Endodermal cell (in vitro differentiated cells): ENCODE measurements at places on chromosomes 5 and 9. TPM values are rescaled to one million over a fixed set of nuclear protein-coding genes. Genes with fewer than 3 reads are reported as not detected.

DNA sequence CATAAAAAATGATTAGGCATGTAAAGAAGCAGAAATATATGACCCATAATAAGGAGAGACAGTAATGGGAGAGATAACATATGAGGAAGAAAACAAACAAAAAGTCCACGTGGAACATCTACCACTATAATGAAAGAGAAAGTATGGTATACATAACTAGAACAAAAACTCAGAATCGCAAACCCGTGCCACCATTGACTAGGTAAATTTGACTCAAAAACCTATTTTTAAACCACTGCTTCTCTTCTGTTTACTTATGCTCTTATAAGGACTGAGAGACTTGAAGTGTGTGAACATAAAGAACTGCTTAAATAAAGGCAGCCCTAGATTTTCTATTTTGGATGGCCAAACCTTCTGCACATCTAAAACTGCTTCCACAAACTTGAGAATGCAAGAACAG is 330.7 kb downstream of the CAAP1 start:
- H3K4me1 ChIP-seq, result no peaks in the 10 kb centered on the region
- DNase-seq, result no peak
- H3K4me3 ChIP-seq, result no peak overlapping the region
- no peaks in the 10 kb centered on the region for H3K36me3 ChIP-seq
- H3K27me3 ChIP-seq, result no peaks in the 10 kb centered on the region

GRCh38 chr5:158482125-158482524 is 617.6 kb downstream of the EBF1 start:
- H3K36me3 ChIP-seq, result no peaks in the 10 kb centered on the region
- no peak for DNase-seq
- no peaks in the 10 kb centered on the region for H3K4me1 ChIP-seq

Gene TRIM7
- total RNA-seq, result 0.77 TPM in 1 of 3 replicates, not detected in the others

DNA sequence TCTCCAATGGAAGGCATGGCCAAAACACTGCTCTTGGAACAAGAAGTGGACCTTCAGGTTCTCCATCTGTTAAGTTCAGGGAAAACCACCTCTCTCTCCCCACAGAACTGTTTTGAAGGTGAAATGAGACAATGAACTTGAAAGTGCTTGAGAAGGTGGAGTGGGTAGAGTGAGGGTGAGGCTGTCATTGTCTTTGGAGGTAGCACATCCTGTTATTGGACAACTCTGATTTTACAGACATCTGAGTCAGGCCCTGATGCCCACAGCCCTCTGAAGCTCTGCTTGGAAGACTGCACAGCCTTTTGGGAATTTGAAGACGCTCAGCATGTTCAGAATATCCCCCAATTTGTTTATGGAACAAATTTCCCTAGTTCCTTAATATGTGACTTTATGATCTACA is 27.6 kb upstream of the TEX48 start:
- H3K4me3 ChIP-seq, result no peak overlapping the region
- H3K4me1 ChIP-seq, result no peaks in the 10 kb centered on the region
- no peak overlapping the region for H3K27ac ChIP-seq

GRCh38 chr9:7910426-7911020 is 110.9 kb upstream of the DMAC1 start:
- no peaks in the 10 kb centered on the region for H3K4me1 ChIP-seq
- no peak overlapping the region for H3K4me3 ChIP-seq
- no peaks in the 10 kb centered on the region for H3K36me3 ChIP-seq
- H3K27me3 ChIP-seq, result peaks cover 6% of the 10 kb centered on the region

DNA sequence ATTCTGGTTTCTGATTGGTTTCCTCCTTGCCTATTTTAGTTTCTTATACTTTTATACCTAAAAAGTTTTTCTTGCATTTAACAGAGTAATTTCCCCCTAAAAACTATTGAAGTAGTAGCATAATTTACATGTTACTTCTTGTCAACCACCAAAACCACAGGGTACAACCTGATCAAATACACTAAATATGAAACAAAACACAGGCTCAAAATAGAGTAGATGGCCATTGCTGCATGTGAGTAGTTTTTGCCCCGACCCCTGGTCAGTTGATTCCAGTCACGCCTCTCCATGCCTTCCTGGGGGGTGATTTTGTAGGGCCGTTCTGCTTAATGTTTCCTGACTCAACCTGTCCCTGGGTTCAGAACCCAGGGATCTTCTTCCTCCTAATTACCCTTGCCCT is 101.8 kb downstream of the TLE4 start:
- no peaks in the 10 kb centered on the region for H3K27me3 ChIP-seq
- no peak overlapping the region for H3K4me3 ChIP-seq
- no peak for DNase-seq
- peak overlapping the region; percentile 8 for H3K27ac ChIP-seq

DNA sequence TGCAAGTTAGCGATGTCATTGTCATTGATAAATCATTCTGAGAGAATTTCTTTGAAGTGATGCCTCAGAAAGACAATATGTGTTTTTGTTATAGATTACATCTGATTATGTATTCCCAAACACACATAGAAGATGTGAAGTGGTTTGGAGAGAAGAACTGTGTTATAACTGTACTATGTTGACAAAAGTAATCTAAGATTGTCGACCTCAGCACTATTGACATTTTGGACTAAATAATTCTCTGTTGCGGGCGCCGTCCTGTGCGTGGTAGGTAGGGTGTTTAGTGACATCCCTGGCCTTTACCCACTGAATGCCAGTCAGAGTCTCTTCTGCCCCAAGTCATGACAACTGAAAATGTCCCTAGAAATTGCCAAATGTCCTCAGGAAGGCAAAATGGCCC is 77.8 kb downstream of the CFAP90 start:
- no peak for DNase-seq
- no peaks in the 10 kb centered on the region for H3K27me3 ChIP-seq
- H3K4me1 ChIP-seq, result peaks cover 2% of the 10 kb centered on the region
- no peak overlapping the region for H3K27ac ChIP-seq

Gene ADRA1B
- total RNA-seq, result 0.43 and 0.68 TPM in 2 replicates

- peaks cover 50% of the 10 kb centered on the region for H3K27me3 ChIP-seq
- no peak overlapping the region for H3K4me3 ChIP-seq
- H3K4me1 ChIP-seq, result peaks cover 6% of the 10 kb centered on the region
- no peaks in the 10 kb centered on the region for H3K36me3 ChIP-seq
- no peak overlapping the region for H3K27ac ChIP-seq
Observed at GRCh38 chr5:10867389-10868303, 106.6 kb upstream of the DAP start.

GRCh38 chr9:6450641-6451375 is 37.8 kb downstream of the UHRF2 start:
- peaks cover 10% of the 10 kb centered on the region for H3K36me3 ChIP-seq
- no peak for DNase-seq
- H3K27ac ChIP-seq, result peak overlapping the region; percentile 16
- no peaks in the 10 kb centered on the region for H3K27me3 ChIP-seq
- peaks cover 12% of the 10 kb centered on the region for H3K4me1 ChIP-seq
- H3K4me3 ChIP-seq, result peak overlapping the region; percentile 57

Gene UNC5A
- 0.61 to 1.8 TPM (median 0.89 TPM) in 3 replicates for total RNA-seq

GRCh38 chr9:107094370-107094769 is 188.7 kb upstream of the RAD23B start:
- no peaks in the 10 kb centered on the region for H3K36me3 ChIP-seq
- no peak for DNase-seq
- no peak overlapping the region for H3K27ac ChIP-seq
- H3K4me3 ChIP-seq, result no peak overlapping the region
- no peaks in the 10 kb centered on the region for H3K27me3 ChIP-seq

- no peak overlapping the region for H3K4me3 ChIP-seq
- no peak overlapping the region for H3K27ac ChIP-seq
- H3K4me1 ChIP-seq, result no peaks in the 10 kb centered on the region
- no peaks in the 10 kb centered on the region for H3K27me3 ChIP-seq
Observed at GRCh38 chr5:11072076-11072475, 311.0 kb upstream of the DAP start.

DNA sequence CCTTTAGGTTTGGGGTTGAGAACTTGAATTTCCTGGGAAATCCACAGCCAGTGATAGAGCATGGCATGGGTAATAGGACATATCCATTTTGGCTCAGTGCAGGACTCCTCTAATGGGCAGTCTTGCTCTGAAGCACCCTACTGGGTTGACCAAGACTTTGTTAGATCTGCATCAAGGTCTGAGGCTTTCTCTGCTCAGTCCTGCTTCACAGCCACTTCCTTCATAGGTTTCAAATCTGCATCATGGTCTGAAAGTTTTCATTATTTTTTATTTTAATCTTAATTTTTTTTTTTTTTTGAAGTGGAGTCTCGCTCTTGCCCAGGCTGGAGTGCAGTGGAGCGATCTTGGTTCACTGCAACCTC is 36.5 kb downstream of the KIF2A start:
- no peaks in the 10 kb centered on the region for H3K27me3 ChIP-seq
- no peak overlapping the region for H3K27ac ChIP-seq
- H3K4me3 ChIP-seq, result no peak overlapping the region
- peaks cover 11% of the 10 kb centered on the region for H3K36me3 ChIP-seq

GRCh38 chr9:12908895-12909294 is 134.1 kb downstream of the LURAP1L start:
- peaks cover 7% of the 10 kb centered on the region for H3K4me1 ChIP-seq
- no peaks in the 10 kb centered on the region for H3K27me3 ChIP-seq
- no peak for DNase-seq
- no peak overlapping the region for H3K4me3 ChIP-seq

Gene SLC2A8
- total RNA-seq, result 16.5 to 34.8 TPM (median 33.6 TPM) in 3 replicates

DNA sequence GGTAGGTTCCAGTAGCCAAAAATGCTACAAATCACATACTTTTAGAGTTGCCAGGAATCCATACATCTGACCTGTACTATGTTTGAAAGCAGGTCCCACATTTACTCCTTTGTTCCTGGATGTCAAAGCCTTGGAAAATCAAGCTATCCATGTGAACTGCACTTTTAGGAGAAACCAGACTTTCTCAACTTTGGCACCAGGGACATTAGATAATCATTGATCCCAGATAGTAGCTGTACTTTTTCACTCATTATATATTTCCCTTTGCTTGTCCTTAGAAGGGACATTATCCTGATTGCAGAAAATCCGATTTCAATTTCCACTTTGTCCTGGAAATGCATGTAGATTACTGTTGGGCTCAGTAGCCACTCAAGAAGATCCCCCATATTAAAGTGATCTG is 44.1 kb upstream of the SLC28A3 start:
- H3K4me1 ChIP-seq, result no peaks in the 10 kb centered on the region
- no peaks in the 10 kb centered on the region for H3K27me3 ChIP-seq
- H3K27ac ChIP-seq, result no peak overlapping the region

GRCh38 chr9:121085661-121086060 is 10.9 kb downstream of the CNTRL start:
- H3K4me3 ChIP-seq, result no peak overlapping the region
- H3K4me1 ChIP-seq, result no peaks in the 10 kb centered on the region
- no peaks in the 10 kb centered on the region for H3K27me3 ChIP-seq
- H3K36me3 ChIP-seq, result peaks cover 35% of the 10 kb centered on the region

DNA sequence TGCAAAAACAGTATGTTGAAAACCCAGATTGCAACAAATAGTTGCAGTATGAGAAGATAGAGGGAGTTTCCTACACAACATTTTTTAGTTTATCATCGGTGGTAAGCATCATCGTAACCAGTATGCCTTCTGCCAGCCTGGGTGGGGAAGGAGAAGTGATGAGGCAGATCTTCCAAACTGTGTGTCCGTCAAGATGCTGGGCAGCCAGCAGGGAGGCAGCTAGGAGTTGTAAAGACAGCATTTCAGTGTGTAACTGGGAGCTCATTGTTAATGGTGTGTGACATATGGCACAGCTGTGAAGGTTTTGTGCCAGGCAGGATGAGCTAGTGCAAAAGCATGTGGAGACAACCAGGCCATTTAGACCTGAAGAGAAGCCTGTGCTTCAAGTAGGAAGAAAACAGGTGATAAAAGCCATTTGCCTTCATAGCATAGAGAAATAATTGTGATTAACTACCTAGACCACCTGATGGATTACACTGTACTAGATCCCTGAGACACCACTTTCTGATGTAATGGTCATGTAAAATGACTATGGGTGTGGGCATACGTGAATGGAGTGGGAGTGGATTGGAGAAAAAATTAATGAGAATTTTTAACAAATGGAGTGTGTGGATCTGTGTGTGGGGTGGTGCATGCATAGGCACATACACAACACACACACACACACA is 347.0 kb upstream of the ADAMTSL1 start:
- H3K27ac ChIP-seq, result no peak overlapping the region
- H3K27me3 ChIP-seq, result no peaks in the 10 kb centered on the region
- no peaks in the 10 kb centered on the region for H3K4me1 ChIP-seq

GRCh38 chr5:75567710-75568109 is 43.5 kb upstream of the ANKDD1B start:
- no peak for DNase-seq
- no peaks in the 10 kb centered on the region for H3K27me3 ChIP-seq
- no peak overlapping the region for H3K27ac ChIP-seq
- no peaks in the 10 kb centered on the region for H3K36me3 ChIP-seq
- peaks cover 2% of the 10 kb centered on the region for H3K4me1 ChIP-seq
- no peak overlapping the region for H3K4me3 ChIP-seq

DNA sequence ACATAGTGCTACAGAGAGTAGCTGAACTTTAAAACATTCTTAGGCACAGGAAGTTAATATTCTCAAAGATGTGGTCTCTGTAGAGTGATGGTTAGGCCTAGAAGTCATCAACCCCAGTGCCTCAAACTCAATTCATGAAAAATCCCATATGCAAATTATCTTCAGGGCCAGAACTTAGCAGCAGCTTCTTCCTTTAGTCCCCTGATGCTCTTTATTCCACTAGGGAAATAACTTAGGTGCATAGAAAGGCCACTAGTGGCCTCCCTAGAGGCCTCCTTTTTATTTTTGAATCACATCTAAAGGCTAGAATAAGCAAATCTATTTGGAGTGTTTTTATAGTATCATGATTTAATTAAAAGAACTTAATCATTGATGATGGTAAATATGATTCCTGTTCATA is 88.3 kb downstream of the GIN1 start:
- no peaks in the 10 kb centered on the region for H3K36me3 ChIP-seq
- no peaks in the 10 kb centered on the region for H3K4me1 ChIP-seq
- H3K4me3 ChIP-seq, result no peak overlapping the region
- H3K27ac ChIP-seq, result no peak overlapping the region
- DNase-seq, result no peak

Gene FCN2
- not detected in 3 replicates for total RNA-seq

DNA sequence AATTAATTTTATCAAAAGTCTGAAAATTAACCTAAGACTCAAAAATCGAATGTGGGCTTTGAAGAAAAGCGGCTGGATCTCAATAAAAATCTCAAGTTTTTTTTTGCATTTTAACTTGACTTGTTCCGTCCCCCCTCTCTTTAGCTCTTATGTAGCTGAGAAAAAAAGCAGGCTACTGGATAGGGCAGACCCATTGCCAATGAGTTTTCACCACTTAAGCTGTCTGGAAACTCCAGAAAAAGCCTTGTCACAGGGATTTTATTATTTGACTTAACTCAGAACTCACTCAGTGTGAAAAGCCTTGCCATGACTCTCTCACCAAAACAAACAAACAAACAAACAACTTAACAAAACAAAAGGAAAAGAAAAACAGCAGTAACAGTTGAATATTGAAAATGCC is 247.4 kb downstream of the CDH9 start:
- H3K27me3 ChIP-seq, result no peaks in the 10 kb centered on the region
- H3K27ac ChIP-seq, result no peak overlapping the region

GRCh38 chr9:134378901-134379338 is 52.7 kb downstream of the RXRA start:
- no peak for DNase-seq
- no peaks in the 10 kb centered on the region for H3K27me3 ChIP-seq
- no peaks in the 10 kb centered on the region for H3K36me3 ChIP-seq

Gene PDCD1LG2
- total RNA-seq, result not detected in 2 replicates

Gene SOHLH1
- not detected in 3 replicates for total RNA-seq

- no peak for DNase-seq
- peaks cover 2% of the 10 kb centered on the region for H3K4me1 ChIP-seq
- H3K27me3 ChIP-seq, result no peaks in the 10 kb centered on the region
- H3K36me3 ChIP-seq, result no peaks in the 10 kb centered on the region
Observed at GRCh38 chr5:56585461-56585860, 229.9 kb upstream of the MAP3K1 start.

Gene STPG3
- total RNA-seq, result 0.25 TPM in 1 of 2 replicates, not detected in the other
